Stimulated activated CD8-positive, alpha-beta memory T cell treated with anti-CD3 and anti-CD28 coated beads, Interleukin-4, amount 100 ng/mL, for 24 hours (primary cell): ENCODE measurements at places on chromosomes 4 and X.
A peak's percentile ranks its signal among the peaks of the same experiment; 100 is the strongest.

DNA sequence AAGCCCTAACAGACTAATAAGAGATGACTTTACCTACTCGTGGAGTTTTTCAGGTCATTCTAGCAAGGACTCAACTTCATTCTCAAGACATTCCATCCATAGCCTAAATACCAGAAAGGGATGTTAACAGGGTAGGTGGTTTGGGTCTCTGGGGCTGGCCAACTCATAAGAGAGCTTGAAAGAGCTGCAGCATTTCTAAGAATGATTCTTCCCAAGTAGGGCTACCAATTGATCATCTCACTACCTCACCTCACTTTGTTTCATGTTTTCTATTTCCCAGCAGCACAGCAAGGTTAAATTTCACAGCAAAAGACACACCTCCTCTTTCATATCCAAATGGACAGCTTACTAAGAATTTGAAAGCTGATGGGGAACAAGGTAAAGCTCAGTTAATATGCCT is 614.8 kb upstream of the DIPK2B start:
- no peak for DNase-seq

DNA sequence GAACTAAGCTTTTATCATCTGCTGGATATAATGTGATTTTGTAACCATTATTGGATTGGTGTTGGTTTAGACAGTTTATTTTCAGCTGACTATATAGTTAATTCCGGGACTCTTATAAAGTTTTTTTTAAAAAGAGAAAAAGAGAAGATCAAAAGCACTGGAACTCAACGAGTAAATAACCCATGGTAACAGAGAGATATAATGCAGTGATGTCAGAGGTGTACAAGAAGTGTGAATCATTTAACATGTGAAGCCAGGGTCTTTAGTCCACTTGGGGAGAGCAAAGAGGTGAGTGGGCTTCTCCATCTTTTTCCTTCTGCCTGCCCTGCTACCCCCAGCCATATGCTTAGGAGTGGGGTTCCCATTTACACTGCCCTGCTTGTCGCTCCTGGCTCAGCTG is 3.2 kb downstream of the TMEM165 start:
- DNase-seq, result no peak

DNA sequence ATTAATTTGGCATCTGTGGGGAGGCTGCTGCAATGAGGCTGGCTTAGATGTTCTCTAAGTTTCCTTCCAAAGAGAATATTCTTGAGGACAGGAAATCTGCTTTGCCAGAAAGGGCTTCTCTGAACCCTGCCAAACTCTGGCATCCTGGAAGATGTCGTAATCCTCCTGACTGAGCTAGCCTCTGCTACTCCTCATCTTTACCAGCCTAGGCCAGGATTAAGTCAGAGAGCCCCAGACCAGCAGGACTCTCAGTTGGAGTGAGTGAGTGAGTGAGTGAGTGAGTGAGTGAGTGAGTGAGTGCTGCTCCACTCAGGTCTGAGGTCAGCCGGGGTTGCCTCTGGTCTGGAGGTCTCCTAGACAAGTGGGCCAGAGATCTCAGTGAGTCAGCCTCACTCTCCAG is 104.9 kb upstream of the SOD3 start:
- no peak for DNase-seq

DNA sequence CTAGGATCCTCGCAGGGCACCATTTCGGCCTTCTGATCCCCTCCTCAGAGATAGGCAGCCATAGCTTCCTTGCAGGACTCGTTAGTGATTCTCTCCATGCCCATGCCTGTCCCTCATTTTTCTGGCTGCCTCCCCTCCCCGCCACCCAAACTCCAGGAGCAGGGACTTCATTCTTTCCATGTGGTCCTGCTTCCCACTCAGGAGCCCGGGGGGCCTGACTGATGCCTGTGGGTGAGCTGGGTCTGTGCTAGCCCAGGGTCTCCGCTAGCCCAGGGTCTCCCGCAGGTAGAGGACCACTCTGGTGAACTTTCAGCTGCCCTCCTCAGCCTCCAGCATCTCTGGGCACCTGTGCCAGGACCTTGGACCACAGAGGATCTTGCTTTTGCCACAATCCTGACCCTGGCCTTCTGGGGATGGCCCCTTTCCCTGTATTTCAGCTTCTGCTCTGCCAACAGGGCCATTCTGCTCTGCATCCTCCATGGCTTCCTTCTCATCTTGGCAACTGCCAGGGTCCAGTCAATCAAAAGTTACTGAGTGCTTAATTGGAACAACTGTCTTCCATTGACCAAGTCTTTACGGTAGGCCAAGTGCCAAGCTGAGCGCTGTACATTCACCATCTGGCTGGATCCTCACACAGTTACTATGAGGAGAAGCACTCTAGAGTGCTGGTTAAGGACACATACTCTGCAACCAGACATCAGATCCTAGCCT is 152.2 kb downstream of the EFNB1 start:
- DNase-seq, result no peak

DNA sequence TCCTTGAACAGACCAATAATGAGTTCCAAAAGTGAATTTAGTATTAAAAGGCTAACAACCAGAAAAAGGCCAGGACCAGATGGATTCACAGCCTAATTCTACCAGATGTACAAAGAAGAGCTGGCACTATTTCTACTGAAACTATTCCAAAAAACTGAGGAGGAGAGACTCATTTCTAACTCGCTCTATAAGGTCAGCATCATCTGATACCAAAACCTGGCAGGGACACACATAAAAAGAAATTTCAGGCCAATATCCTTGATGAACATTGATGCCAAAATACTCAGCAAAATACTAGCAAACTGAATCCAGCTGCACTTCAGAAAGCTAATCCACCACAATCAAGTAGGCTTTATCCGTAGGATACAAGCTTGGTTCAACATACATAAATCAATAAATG is 35.8 kb upstream of the USP46 start:
- DNase-seq, result no peak

GRCh38 chrX:112636288-112636687 is 43.5 kb downstream of the LHFPL1 start:
- DNase-seq, result no peak

GRCh38 chrX:134544135-134544512 is 84.2 kb downstream of the HPRT1 start:
- no peak for DNase-seq

DNA sequence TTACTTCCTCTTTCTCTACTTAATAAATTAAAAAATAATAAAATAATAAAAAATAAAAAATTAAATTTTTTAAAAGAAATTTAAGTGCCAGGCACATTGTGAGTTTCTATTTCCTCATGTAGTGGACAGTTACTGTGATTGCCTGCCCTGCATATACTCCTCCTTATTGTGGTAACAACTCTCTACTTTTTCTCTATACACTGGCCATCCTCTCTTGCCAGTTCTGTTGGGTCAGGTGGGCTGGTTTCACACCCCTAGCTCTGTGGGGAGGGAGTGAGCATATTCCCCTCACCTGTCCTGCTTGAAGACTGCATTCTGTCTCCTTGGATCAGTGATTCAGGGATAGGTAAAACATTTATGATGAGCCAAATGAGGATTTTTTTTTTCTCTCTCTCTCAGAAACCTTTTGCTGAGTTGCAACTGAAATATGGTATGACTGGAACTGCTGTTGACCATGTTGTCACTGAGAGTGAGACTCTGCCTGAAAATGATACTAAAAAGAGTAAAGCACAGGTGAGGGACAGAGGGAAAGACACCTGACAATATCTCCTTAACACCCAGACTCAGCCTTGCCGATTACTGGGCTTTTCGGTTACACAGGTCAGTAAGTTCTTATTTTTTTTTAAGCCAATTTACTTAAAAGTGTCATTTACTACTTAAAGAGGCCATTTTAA is 37.2 kb downstream of the CXXC4 start:
- DNase-seq, result no peak

GRCh38 chr4:4848540-4848939 is 10.9 kb upstream of the MSX1 start:
- no peak for DNase-seq

- DNase-seq, result no peak
Measured at GRCh38 chr4:78558410-78558809, 6.8 kb downstream of the ANXA3 start.

DNA sequence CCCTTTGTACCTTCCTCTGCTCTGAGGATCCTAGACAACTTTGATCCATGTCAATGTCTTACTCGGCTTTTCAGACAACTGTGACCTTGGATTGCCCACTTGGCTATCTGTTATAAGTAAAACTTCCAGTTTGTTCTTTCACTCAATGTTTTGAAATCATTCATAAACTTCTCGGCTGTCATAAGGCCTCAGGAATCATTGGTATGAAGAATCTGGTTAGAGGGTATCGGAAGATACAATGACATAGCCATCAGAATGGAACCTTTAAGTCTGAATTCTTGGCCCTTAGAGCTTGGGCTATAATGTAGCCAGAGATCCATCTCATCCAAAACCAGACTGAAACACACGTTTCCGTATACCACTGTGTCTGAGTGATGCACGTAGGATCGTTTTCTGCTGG is 59.0 kb upstream of the WDR1 start:
- DNase-seq, result no peak

- DNase-seq, result no peak
Measured at GRCh38 chr4:183318656-183319055, 1.4 kb downstream of the CLDN22 start.

GRCh38 chr4:155929833-155930232 is 23.8 kb downstream of the CTSO start:
- DNase-seq, result no peak

- no peak for DNase-seq
Measured at GRCh38 chr4:122689972-122690371, 42.5 kb upstream of the BBS12 start.

DNA sequence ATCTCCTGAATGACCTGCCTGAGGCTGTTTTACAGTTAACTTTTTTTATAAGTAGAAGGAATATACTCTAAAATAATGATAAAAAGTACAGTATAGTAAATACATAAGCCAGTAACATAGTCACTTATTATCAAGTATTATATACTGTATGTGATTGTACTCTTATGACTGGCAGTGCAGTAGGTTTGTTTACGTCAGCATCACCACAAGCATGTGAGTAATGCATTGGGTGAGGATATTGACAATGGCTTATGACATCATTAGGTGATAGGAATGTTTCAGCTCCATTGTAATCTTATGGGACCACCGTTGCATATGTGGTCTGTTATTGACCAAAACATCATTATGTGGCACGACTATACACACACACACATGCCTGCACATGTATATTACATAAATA is 20.5 kb downstream of the NUDT9 start:
- no peak for DNase-seq

- DNase-seq, result no peak
Measured at GRCh38 chr4:19152264-19152663, 1099.4 kb upstream of the SLIT2 start.

GRCh38 chr4:83074086-83074704 is 39.2 kb downstream of the COPS4 start:
- peak; percentile 23 for DNase-seq

DNA sequence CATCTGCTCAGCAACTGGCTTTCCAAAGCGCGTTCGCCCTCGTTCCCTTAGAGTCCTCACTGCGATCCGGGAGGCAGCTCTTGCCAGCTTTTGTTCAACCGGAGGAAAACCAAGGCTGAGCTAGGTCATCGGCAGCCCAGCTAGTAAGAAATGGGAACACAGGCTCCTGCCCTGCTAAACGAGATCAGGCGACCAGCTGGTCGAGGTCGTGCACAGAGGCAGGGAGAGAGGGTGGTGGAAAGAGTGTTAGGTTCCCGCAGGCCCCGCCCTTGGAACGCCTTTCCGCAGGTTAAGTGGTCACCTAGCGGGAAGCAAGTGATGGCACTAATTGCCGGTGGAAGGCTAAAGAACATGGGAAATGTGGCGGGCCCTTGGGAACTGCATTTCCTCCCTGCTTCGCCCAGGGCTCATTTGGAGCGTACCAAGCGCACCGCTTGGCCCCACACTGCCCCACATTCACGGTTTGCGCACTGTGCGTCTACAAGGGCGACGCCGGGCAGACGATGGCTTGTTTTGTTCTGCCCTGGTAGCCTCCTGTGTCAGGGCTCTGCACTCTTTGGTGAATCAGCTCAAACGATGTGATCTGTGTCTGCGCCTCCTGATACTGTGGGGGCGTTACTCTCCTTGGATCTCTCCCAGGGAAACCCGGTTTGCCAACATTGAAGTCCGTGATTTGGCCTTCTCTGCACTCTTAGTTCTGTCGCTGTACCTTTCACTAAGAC is 7.2 kb upstream of the PRDM8 start:
- no peak for DNase-seq

- no peak for DNase-seq
Measured at GRCh38 chr4:152660526-152660925, 19.3 kb downstream of the TMEM154 start.

GRCh38 chr4:181416966-181417365 is 826.2 kb upstream of the TENM3 start:
- DNase-seq, result no peak

DNA sequence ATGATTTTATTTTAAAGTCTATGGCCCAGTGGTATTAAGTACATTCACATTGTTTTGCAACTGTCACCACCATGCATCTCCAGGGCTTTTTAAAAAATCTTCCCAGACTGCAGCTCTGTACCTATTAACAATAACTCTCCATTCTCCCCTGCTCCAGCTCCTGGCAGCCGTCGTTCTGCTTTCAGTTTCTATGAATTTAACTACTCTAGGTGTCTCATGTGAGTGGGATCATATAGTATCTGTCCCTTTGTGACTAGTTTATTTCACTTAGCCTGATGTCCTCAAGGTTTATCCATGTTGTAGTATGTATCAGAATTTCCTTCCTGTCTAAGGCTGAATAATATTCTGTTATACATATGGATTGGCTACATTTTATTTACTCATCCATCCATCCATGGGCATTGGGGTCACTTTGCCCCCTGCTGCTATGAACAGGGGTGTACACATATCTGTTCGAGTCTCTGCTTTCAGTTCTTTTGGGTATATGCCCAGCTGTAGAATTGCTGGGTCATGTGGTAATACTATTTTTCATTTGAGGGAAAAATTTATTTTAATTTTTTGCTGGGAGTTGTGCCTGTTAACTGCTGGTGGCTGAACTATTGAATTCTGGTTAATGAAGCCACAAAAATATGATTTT is 131.3 kb downstream of the ARHGAP10 start:
- DNase-seq, result no peak

DNA sequence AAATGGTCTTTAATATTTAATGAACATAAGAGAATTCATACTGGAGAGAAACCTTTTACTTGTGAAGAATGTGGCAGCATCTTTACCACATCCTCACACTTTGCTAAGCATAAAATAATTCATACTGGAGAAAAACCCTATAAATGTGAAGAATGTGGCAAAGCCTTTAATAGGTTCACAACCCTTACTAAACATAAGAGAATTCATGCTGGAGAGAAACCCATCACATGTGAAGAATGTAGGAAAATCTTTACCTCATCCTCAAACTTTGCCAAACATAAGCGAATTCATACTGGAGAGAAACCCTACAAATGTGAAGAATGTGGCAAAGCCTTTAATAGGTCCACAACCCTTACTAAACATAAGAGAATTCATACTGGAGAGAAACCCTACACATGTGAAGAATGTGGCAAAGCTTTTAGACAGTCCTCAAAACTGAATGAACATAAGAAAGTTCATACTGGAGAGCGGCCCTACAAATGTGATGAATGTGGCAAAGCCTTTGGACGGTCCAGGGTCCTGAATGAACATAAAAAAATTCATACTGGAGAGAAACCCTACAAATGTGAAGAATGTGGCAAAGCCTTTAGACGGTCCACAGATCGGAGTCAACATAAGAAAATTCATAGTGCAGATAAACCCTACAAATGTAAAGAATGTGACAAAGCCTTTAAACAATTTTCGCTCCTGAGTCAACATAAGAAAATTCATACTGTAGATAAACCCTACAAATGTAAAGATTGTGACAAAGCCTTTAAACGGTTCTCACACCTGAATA is 35.6 kb downstream of the ZNF141 start:
- no peak for DNase-seq
